Thyroid gland (tissue), 4 donors: ENCODE measurements at places on chromosomes 5 and 9. TPM values are rescaled to one million over a fixed set of nuclear protein-coding genes. Genes with fewer than 3 reads are reported as not detected.

The SIT1 gene
- total RNA-seq = 0.78 TPM

GRCh38 chr5:9212605-9213004, 333.3 kb downstream of the SEMA5A start:
- DNase-seq = no peak

DNA sequence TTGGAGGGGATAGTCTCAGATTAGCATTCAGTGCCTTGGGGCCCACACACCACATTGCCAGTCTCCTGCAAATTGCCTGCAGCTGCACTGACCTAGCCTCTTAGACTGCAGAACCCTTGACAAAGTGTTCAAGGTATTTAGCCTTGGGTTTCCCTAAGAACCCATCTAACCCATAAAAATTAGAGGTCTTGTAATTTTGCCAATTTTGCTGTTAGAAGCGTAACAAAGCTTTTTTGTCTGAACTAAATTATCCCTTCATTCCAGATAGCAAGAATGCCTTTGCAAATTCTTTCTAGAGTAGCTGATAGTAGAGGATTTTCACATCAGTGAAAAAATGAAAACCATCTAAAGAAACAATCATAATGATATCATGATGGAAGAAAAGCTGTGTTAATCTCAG, 74.0 kb upstream of the CCNG1 start:
- DNase-seq = no peak

The RNF183 gene
- not detected for total RNA-seq
